ENCODE measurements at places on chromosomes 6 and 20.

DNA sequence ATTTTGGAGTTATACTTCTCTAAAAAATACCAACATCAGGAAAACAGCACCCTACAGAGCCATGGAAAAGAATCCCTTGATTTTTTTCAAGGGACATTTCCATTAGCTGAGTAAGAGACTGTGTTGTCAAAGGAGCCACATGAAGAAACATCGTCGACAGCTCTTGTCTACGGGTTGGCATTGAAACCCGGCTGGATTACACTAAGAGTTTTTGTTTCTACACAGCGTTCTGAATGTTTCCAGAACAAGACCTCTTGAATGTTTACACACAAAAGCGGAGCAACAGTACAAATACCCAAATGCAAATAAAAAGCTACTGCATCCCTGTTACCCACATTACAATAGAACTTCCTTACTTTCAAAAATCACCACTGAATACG, 2.4 kb upstream of the MYLK4 start:
- DNase-seq, result no peak

DNA sequence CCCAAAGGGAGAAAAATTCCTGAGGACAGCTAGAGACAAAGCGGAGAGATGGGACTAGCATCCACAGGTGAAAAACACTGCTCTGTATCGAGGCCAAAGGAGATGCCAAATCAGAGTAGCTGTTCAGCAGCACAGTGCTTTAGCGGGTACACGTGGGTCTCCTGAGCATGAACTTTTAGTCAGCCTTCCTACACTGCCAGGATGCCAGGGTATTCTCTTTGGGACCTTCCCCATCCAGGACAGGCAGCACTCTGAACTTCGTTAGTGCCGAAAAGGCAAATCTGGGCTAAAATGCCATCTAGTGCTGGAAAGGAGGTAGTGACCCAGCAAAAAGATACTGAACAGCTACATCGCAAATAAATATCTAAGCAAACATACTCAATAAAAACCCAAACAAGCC, 64.9 kb downstream of the C6orf58 start:
- DNase-seq, result peak; percentile 66

GRCh38 chr6:157987788-157988699, 6.4 kb downstream of the SYNJ2 start:
- DNase-seq, result peak; percentile 60

DNA sequence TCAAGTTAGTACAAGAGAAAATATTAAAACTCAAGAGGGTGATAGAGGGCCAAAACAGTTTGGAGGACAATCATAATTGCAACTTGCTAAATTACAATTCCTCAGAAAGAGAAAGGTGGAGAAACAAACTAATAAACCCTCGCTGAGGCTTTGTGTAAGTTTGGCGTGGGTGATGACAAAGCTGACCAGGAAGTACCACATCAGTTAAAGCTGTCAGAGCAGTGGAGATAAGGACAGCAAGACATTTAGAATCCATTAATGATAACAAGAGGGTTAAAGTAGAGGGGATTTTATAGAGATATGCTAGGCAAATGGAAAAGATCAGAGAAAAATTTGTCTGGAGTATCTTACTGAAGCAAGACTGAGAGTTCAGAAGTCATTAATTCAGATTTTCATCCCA, 334.4 kb downstream of the TFAP2B start:
- DNase-seq, result no peak

GRCh38 chr6:27829453-27830211, 82.6 kb downstream of the OR2B2 start:
- peak; percentile 28 for DNase-seq

DNA sequence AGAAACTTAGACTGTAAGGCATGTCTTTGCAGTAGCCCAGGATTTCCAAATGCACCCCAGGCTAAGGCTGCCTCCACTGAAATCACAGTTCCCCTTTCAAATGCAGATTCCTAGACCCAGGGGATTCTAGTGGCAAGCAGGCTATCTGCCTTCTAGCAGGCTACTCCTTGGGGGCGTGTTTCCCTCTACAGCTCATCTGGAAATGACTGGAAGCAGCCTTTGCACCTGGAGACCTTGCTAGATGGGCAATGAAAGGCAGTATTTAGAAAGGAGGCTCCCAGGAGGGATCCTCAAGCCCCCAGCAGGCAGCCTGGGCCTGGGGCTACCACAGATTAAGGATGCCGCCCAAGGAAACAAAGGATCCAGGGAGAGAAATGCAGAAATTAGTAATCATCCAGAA, 26.0 kb upstream of the SYNDIG1 start:
- peak; percentile 65 for DNase-seq

- peak; percentile 17 for DNase-seq
These were observed 117.7 kb downstream of the IBTK start for GRCh38 chr6:82129797-82130196.

DNA sequence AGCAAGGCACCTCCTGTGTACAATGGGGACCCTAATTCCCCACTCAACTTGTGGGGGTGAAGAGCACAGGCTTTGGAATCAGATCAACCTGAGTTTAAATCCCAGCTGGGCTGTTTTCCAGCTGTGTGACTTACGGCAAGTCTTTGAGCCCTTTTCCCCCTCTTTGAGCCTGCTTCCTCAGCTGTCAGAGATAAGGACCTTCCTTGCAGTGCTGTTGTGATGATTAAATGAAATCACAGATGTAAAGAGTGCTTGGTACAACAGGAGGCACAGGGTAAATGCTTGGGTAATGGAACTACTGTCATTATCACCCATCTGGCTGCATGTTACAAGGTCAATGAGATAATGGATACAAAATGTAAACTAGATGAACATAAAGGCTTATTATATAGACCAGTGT, 3.2 kb downstream of the SNX21 start:
- DNase-seq, result peak; percentile 61

- no peak for DNase-seq
These were observed 421.1 kb upstream of the KHDRBS2 start for GRCh38 chr6:62707156-62707555.

GRCh38 chr20:45735988-45736387, 13.8 kb downstream of the SPINT4 start:
- no peak for DNase-seq

DNA sequence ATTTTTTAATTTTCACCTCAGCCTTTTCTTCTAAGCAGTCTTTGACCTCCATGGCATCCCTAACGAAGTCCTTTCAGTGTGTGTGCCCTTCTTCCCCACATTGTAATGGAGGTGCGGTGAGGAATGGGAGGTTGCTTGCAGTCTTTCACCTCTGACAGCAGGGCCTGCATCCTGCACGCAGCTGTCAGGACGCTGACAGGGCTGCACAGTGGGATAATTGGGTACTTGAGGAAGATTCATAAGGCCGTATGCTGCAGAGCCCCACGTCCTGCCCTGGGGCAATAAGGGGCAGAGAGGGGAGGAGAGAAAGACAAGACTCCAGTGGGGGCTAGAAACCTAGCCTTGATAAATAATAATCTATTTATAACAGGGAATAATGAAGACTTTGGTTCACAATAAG, 184.7 kb downstream of the SAMD5 start:
- peak; percentile 88 for DNase-seq

GRCh38 chr6:130381459-130382380, 15.9 kb downstream of the TMEM200A start:
- no peak for DNase-seq

- no peak for DNase-seq
These were observed 48.7 kb upstream of the SRPK1 start for GRCh38 chr6:35969646-35970045.

GRCh38 chr20:32528905-32529670, 56.0 kb downstream of the NOL4L start:
- DNase-seq, result peak; percentile 41

DNA sequence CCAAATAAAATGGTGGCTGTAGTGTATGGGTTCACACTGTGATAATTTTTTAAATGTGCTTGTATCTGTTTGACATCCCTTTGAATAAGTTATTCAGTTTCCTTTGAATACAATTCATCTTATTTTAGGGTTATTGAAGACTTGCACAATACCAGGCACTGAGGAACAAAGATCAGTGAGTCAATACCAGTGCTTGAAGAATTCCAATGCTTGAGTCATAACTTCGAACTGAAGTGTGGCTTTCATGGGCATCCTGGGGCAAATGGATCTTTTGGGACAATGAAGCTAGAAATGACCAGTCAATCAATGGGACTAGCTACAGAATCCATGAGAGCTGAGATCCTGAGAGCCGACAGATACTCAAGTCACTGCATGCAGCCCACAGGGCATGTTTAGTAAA, 349.9 kb upstream of the FLRT3 start:
- DNase-seq, result peak; percentile 16

GRCh38 chr20:47727909-47728361, 57.3 kb downstream of the SULF2 start:
- DNase-seq, result no peak

DNA sequence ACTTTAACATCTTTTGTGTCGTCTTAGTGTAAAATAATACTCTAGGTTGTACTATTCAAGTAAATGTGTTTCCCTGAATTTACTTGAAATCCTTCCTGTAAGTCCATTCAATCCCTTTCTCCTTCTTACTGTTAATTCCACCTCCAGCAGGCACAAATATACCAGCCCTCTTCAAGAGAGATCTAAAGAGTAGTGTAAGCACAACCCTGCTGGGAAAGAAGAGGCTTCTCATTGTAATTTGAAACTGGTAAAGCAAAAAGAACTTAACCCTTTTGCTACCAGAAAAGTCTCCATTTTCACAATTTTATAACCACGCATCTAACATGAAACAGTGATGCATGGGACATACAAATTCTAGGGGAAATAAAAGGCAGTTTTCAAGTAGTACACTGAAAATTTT, at the start of gene BMP5:
Gene BMP5 (minus strand): TSS at position 191 of the 400 bp plus-strand sequence. CDS start 725 bp downstream, outside the sequence.
- DNase-seq, result peak; percentile 43

DNA sequence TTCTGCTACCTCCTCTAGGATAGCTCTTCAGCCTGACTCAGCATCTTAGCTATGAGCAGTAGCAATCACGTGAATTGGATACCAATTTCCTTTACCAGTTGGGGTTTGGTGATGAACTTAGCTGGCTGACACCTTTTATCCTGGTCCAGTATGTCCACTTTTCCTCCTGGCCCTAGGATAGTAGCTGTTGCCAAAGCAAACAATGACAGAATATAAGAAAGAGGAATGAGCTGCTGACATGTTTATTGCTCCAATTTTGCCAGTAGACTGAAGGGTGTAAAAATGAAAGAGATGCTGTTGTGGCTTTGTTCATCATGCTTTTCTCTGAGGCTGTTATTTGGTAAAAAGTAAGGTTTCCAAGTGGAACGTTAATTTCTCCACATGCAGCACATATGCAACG, 168.3 kb upstream of the JAG1 start:
- peak; percentile 12 for DNase-seq

GRCh38 chr20:16571333-16571732, 1.9 kb downstream of the KIF16B start:
- DNase-seq, result no peak

- DNase-seq, result no peak
These were observed 36.9 kb upstream of the AVP start for GRCh38 chr20:3121271-3121911.

DNA sequence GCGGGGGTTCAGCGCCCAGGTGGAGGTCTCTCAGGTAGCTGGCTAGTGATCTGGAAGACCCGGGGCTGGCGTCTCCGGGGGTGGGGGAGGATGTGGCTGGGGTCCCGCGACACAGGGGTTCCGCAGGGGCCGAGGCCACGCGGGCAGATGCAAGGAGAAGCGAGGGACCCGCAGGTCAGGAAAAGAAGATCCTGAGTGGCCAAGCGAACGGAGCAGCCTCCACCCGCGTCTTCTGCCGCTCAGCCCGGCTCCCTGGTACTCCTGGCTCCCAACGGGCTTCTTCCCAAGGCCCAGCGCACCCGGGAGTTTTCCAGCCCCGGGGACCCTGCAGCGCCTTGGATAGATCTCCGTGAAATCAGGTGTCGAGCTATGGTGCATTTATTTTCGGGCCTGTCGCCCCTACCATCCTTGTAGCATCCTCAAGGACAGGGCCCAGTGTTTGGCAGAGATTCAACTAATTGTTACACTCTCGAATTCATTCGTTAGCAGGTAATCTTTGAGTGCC, 682 bp upstream of the CHD6 start:
- DNase-seq, result peak; percentile 73

DNA sequence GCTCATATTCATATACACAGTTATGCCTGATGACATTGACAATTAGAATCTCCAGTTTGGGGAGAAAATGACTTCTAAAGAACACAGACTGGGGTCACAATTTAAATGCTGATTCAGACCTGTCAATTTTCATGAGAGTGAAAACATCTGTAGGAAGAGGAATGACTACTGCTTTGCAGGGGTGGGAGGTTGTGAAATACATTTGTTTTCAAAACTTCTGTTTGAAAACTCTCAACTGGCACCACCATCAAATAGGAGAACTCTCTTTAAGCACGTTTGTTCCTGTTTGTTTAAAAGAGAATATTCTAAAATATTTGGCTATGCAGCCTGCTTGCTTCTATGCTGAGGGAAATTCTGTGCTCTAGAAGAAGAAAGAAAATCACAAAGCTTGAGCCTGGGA, 50.8 kb upstream of the ADGRF5 start:
- no peak for DNase-seq

DNA sequence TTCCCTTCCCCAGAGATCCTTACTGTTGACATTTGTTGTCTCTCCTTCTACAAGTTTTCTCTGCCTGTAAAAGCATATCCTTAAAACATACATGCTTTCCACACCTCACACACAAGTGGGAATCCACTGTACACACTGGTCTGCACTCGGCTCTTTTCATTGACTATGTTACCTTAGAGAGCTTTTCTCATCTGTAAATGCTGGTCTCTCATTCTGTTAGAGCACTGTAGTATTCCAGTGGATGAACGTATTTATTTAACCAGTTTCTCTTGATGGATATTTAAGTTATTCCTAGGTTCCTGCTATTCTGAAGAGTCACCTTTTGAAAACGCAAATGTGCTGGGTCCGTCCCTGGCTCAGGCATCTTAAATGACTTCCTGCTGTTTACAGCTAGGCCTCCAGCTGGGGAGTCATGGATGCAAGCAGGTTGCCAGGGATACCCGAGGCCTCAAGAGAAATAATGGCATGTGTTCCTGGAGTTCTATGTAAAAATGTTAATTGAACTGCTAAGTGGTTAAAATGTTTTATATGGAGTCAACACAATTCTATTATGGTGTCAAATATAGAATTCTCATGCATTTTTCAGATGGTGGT, 61.1 kb upstream of the TGM3 start:
- peak; percentile 87 for DNase-seq

- no peak for DNase-seq
These were observed 7.6 kb downstream of the WRNIP1 start for GRCh38 chr6:2772840-2773239.

GRCh38 chr6:6723361-6723760, 134.8 kb downstream of the LY86 start:
- DNase-seq, result no peak
